ENCODE measurements at places on chromosomes 5 and 9. TPM values are rescaled to one million over a fixed set of nuclear protein-coding genes. Genes with fewer than 3 reads are reported as not detected.

- no peak for DNase-seq
Observed at GRCh38 chr5:32559411-32559810, 25.9 kb upstream of the SUB1 start.

DNA sequence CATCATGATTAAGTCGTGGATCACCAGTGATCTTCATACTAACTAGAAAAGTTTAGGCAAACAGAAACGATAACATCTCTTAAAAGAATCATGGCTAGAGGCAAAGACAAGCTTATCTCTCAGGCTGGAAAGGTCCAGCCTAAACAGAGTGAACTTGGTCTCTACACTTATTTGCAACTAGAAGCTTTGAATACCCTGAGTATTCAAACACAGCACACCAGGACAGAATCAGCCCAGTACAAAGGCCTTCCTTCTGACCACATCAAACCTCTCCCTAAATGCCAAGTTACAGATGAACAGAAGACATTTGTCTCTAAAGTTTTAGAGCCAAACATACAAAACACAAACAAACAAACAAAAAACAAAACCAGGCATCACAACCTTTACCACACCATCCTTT, 57.2 kb downstream of the ELAVL2 start:
- no peak for DNase-seq

PCDHB11 gene
- 5.2 TPM for polyA plus RNA-seq

HNRNPAB gene
- polyA plus RNA-seq: 156 TPM

DNA sequence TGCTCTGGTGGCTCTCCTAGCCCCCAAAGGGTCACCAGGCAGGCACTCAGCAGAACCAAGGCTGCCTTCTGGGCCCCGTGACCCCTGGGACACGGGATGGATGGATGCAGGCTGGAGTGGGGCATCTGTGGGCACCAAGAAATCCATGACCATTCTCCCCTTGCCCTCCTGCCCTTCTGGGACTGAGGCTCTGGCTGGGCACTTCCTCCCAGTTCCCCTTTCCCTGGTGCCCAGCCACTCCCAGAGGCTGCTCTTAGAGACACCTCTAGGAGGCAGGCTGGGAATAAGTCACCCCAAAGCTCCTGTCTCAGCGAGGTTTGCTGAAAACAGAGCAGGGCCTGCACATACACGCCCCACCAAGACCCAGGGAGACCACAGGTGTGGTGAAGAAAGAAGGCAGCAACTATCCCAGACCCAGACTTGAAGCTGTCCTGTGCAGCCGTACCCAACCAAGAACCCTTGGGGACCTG, 943 bp downstream of the STING1 start:
- DNase-seq: no peak

TMEFF1 gene
- polyA plus RNA-seq: 10.1 TPM

KIF24 gene
- 6.1 TPM for polyA plus RNA-seq

DNA sequence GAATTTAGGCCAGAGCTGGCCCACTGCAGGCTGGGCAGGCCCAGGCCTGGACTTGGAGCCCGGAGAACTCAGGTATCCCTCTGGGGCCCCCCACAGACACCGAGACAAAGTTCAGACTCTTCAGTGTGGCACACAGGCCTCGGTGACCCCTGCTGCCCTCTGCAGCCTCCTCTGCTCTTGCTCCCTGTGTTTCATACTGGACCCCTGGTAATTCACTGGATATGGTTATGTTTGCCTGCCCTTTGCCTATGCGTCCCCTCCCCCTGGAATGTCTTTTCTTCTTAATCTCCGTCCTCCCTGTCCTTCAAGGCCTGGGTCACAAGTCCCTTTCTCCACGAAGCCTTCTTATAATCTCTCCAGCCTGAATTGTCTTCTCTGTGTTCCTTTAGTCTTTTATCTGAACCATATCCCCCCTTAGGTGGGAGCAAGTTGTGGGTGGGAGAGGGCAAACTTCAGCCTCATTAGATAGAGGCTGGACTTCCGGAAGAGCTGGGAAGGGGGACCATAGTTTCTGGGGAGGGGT, 30.1 kb downstream of the GSN start:
- DNase-seq: no peak

DNA sequence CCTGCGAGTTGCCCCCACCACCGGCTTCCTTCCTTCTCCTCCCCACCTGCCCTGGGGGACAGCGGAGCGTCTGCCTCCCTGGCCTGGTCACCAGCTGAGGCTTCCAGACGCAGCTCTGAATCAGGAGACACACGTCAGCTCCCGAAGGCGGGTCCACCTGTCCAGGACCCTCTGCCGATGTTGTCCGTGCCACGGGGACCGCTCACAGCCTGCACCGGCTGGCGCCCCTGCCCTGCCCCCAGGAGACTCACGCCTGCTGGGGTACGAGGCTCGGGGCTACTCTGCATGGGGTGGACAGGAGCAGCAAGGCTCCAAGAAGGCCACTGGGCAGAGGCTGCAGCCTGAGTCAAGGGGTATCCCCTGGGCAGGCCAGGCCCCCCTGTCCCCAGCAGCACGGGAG, 1.9 kb upstream of the CCDC187 start:
- no peak for DNase-seq

DNA sequence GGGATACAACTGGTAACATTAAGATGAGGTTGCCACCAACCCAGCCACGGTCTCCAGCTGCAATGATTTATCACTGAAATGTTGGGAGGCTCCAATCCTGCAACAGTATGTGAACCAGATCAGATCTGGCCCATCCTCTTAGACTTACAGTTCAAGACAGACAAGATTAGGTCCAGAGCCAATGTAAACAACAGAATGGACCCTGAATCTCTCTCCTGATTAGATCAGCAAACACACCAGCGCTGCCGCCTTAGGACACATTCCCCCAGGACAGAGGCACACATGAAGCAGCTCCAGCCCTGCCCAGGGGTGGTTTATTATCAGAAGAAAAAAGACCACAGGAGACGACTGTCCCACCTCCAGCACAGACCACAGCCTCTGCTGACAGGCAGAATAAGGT, 82.1 kb downstream of the SLIT3 start:
- DNase-seq: no peak

WWC1 gene
- polyA plus RNA-seq: 78.3 TPM

THBS4 gene
- 12.3 TPM for polyA plus RNA-seq

GRCh38 chr5:35345222-35345621, 114.9 kb upstream of the PRLR start:
- DNase-seq: no peak

SV2C gene
- polyA plus RNA-seq: 0.30 TPM

DNA sequence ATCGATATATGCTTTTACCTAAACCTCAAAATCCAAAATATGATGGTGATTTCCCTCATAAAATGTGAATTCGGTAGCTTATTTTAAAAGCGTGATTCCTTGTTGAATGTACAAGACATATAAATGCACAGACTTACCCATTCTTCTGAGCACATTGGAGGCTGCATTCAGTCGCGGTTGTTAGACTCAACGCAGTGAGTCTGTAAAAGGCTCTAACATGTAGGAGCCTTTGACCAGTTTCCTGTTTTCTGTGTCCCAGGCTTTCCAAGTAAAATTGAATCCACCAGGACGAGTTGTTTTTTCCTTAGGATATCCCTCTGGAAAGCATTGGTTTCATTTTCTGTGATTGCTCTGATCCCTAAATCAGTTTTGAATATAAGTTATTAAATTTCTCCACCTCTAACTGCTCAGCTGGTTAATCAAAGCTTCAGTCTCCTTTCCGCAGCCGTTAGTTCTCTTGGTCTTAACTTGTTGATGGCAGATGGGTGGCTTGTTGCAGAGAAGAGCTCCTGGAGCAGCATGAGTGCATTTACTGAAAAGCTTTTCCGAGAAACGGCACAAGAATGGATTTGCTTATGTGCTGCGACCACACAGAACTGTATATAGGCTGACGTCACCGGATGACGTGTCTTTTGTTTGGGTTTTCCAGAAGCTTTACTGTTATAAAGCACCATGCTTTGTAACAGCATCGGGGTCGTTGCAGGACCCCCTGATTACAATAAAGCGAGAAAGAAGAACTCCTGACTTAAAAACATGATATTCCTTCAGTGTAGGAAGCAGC, at the start of gene LRRTM2:
Gene LRRTM2 (minus strand): TSS at position 565 of the 781 bp plus-strand sequence. CDS start 424 bp downstream, at position 141.
- DNase-seq: no peak

DNA sequence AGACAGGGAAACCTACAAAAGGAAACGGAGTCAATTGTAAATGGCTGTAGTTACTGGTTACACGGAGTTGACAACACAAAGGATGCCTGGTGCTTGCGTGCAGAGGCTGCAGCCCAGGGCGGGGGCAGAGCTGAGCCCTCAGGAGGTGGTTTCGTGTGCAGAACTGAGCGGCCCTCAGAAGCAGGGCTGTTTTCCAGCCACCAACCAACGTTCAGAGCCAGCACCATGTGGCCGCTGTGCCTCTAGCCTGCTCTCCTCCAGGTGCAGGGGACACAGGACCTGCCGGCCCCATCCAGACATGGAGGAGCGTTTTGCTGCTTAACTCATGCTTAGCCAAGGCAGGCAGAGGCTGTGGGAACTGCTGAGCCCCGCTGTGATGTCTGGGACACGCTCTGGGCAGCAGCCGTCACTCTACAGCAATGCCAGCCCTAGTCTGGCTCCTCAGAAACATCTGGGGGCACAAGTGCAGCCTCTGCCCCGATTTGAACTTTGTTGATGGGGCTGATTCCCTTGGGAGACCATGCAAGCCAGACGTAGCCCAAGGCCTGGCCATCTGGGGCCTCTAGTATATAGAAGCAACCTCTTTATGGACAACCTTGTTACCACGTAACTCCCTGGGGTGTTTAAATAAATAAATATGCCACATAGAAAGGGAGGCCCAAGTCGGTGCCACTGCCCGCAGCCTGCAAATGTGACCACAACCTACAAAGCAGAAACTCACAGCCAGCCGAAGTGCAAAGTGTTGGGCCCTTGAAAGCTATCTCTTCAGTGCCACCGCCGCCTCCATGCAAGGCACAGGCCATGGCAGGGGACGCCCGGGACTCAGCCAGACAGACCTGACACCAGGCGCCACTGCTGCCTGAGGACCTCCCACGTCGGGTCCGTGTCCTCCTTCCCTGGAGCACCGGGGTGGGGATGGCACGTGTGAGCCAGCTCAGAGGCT, 42.1 kb downstream of the NKD2 start:
- no peak for DNase-seq

TERT gene
- 0.22 TPM for polyA plus RNA-seq

PCDHGA5 gene
- 2.2 TPM for polyA plus RNA-seq

- DNase-seq: no peak
Observed at GRCh38 chr9:106587042-106587441, 275.9 kb upstream of the ZNF462 start.

- DNase-seq: no peak
Observed at GRCh38 chr5:26579712-26580111, 458.7 kb downstream of the CDH9 start.

EPB41L4A gene
- 27.1 TPM for polyA plus RNA-seq

GMCL2 gene
- not detected for polyA plus RNA-seq

LCN1 gene
- not detected for polyA plus RNA-seq

- no peak for DNase-seq
Observed at GRCh38 chr9:20355022-20355421, 267.3 kb downstream of the MLLT3 start.

PCDHGA4 gene
- polyA plus RNA-seq: 2.3 TPM

GRCh38 chr5:73395256-73395655, 53.3 kb downstream of the FOXD1 start:
- no peak for DNase-seq
